ENCODE measurements at places on chromosomes 7 and 10.

- DNase-seq: no peak
These were observed 3.1 kb upstream of the INPP5A start for GRCh38 chr10:132534391-132535064.

DNA sequence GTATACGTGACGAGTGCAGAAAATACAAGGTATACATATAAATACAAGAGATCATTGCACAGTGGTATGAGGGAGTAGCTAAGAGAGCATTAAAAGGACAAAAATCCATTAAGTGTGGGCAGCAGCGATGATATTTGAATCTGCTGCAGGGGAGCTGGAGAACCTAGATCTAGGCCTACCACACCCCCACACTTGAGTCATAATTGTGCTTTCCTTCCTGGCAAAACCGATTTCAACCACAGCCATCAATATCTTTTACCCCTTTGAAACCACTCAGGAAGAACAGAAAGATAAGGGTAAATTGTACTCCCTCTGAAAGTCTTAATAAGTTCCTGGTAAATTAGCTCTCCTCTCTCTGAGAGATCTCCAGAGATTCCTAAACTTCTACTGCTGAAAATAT is 345.0 kb downstream of the SORCS1 start:
- no peak for DNase-seq

DNA sequence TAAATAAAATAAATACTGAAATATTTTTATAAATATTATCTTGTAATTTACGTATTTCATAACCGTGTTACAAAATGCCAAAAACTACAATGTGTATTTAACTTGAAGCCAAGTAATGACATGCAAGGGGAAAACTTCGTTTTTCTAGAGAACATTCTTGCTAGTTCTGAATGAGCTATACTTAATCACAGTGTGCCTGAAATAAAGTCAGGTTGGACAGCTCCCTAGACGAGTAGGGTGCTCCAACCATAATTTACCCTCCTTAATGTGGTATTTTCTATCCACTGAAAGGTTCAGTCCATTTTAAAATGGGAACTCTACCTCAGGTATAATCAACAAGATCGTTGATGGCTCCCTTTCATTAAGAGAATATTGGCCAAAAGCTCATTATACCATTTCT is 194.5 kb upstream of the AHR start:
- no peak for DNase-seq

- no peak for DNase-seq
These were observed 49.7 kb downstream of the COL17A1 start for GRCh38 chr10:104036069-104036384.

DNA sequence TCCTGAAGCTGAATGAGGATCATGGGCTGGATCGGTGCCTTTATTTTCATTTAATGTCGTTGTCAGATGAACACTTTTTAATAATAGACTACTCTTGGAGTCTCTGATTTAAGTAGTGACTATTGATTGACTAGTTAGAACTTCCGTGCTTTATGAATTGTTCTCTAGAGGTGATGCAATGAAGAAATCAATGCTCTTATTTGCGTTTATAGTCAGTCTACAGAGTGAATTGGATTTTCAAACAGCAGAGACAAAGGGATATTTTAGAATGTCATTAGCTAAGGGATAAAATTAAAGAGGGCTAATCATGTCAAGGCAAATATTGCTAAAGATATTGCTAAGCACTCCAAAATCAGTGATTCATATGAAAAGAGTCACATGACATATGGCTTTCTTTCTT is 652.0 kb upstream of the NRP1 start:
- no peak for DNase-seq

DNA sequence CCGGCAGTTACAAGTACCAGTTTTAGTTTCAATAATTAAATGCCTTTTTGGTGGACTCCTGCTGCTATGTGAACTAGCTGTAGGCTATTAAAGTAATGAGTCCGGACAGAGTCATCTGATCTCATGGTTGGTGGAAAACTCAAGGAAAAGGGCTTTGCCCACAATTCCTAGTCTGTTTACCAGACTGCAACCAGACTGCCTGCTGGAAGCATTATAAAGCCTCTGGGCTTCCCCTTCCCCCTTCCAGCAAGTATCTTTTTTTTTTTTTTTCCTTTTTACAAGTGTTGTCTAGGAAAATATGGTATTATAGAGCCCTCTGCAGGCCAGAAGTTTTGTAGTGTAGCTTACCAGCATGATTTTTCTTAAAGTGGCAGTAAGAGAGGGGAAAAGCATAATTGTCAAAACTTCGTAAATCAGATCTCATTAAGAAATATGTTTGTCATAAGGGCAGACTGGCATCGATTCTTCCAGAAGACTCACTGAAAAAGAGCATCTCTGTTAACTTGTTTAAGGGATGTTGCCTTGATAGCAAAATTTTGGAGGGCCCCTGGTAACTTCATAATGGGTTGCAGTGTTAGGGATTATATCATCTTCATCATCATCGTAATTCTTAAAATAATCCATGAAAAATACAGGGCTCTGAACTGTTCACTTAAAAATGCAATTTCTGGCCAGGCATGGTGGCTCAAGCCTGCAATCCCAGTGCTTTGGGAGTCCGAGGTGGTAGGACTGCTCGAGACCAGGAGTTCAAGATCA is 181.3 kb downstream of the TAX1BP1 start:
- DNase-seq: peak; percentile 74
